ENCODE measurements at places on chromosomes 11 and 22. TPM values are rescaled to one million over a fixed set of nuclear protein-coding genes. Genes with fewer than 3 reads are reported as not detected.

The RFPL1 gene
- not detected for total RNA-seq

The SLC25A18 gene
- total RNA-seq = 2.2 TPM

The KLHL35 gene
- 0.89 TPM for total RNA-seq

The CAPN5 gene
- total RNA-seq = 2.5 TPM

The MEI1 gene
- 0.57 TPM for total RNA-seq

The OR4A16 gene
- total RNA-seq = not detected

The AIFM3 gene
- 0.52 TPM for total RNA-seq

The TBX10 gene
- 0.37 TPM for total RNA-seq

- DNase-seq = no peak
Observed at GRCh38 chr11:82675838-82676237, 57.8 kb downstream of the FAM181B start.

DNA sequence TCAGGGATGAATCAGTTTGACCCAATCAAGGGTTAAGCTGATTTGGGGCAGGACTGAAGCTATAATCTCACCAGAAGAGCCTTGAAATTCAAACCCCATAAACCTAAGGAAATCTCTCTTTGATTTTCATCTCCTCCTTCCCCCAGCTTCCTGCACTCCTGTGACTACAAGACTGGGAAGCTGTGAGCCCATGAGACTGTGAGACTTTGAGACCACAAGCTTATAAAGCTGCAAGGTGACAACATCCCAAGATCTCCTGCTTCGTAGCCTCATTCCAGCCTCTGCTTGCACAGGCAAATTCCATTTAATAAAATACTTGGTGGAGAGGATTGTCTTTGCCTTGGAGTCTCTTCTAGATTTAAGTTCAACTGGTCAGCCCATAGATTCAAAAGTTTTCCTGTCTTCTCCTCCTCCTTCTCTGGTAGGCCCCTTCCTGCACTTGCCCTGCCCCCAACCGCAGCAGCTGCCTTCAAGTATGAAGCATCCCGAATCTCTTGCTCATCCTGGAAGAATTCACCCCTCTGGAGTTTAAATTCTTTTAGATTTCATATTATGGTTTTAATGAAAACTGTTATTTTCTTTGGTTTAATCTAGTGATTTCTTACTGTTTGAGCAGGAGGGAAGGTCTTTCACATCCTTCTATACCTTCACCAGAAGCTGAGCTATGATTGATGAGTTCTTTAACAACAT is 42.1 kb downstream of the PAMR1 start:
- no peak for DNase-seq

DNA sequence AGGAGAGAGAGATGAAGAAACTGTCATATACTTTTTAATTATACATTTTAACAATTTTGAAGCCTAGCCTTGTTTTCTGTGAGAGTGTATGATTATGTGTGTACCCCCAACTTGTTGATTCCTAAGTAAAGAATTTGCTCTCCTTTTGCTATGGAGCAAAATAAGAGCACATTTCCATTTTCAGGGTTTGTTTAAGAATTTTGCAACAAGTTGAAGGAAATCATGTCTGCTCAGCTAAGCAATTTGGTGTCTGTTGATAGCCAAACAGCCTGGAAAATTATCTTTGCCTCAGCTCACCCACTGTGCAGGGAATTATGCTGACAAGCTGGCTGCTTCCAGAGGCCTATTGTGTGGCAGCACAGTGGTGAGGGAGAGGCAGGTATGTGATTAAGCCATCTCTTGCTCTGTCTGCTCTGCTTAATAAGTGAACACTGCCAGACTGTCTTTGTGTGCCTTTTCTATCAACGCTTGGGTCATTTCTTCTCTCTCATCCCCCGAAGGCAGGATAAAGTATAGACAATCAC is 135.1 kb upstream of the TTC12 start:
- no peak for DNase-seq

DNA sequence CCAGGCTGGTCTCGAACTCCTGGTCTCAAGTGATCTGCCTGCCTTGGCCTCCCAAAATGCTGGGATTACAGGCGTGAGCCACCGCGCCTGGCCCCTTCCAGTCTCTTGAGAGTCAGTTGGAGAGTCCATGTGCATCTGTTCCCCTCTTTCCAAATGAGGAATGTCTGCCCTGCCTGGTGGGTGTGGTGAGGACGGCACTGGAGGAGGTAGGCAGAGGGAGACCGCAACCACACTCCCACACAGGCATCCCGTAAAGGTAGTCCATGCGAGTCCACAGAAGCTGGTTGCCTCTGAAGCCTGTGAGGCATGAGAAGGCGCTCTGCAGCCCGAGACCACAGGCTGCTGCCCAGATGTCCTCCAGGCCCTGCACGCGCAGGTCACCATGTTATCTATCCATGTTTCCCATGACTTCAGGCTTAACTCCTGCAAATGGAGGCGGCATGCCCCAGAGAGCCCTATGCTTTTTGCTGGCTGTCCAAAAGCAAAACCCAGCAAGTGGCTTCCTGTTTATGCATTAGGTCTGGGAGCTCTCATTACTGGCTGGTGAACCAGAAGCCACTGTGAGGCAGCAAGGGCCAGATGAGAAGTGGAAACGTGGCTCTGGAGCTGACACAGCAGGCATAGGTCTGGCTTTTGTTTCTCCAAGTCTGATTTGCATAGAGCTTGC is 43.4 kb downstream of the GRIK4 start:
- no peak for DNase-seq

GRCh38 chr11:99534812-99535211 is 514.1 kb downstream of the CNTN5 start:
- no peak for DNase-seq

DNA sequence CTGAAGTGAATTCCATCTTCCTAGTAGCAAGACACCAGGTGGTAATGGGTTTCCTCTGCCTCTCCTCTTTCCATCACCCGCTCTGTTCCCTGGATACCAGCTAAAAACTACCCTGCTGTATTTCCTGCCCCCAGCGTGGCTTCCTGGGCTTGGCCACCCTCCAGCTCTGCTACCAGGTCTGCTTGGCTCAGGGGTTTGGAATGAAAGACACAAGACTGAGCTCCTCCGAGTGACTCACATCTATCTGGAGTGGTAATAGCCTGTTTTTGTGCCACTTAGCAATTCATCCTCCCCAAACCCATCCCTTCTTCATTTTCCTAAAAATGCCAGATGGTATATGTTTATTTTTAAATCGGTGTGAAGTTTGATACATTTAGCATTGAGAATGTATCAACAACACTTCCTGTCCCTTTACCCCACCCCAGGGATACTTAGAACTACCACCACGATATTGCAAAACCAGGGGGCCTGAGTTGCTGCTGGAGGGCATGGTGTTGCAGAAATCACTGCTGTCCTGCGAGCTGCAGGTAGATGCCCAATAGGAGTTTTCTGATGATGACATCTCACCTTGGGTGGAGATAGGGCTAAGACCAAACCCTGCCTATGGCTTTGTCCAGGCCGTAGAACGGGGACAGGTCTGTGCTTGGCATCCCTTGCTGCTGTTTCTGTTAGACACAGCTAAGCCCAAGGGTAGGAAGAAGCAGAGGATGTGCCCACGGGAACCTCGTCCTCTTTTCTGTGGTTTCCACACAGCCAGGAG is 7.5 kb upstream of the MICAL3 start:
- peak; percentile 49 for DNase-seq

DNA sequence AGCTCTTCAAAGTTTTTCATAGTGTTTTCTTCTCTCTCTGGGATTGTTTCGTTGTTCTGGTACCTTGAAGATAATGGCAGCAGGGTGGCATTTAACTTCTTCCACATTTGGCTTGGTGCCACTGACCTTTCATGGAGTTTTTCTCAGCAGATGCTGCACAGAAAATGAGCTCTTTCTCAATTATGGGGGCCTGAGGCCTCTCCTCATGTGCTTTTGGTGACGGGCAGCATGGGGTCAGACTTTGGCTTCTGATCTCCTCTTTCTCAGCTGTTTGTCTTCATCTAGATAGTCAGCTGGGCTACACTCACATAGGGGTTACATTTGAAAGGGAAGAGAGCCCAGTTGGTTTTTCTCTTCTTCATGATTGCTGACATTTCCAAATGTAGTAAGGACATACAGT is 76.3 kb downstream of the FAT3 start:
- no peak for DNase-seq

GRCh38 chr11:128933481-128934178 is 9.0 kb downstream of the TP53AIP1 start:
- DNase-seq = no peak

- no peak for DNase-seq
Observed at GRCh38 chr11:12274056-12274455, 103.3 kb upstream of the PARVA start.

- no peak for DNase-seq
Observed at GRCh38 chr11:69211540-69211919, 55.8 kb downstream of the SMIM38 start.

GRCh38 chr22:38397189-38398085 is 57.6 kb downstream of the KCNJ4 start:
- DNase-seq = peak; percentile 70

GRCh38 chr22:33405194-33405593 is 347.0 kb upstream of the SYN3 start:
- DNase-seq = peak; percentile 47

GRCh38 chr11:44923115-44923514 is 27.6 kb downstream of the TP53I11 start:
- DNase-seq = no peak

GRCh38 chr11:20003351-20003750 is 156.9 kb downstream of the DBX1 start:
- DNase-seq = no peak

GRCh38 chr22:48863965-48864528 is 963.6 kb downstream of the BRD1 start:
- no peak for DNase-seq

DNA sequence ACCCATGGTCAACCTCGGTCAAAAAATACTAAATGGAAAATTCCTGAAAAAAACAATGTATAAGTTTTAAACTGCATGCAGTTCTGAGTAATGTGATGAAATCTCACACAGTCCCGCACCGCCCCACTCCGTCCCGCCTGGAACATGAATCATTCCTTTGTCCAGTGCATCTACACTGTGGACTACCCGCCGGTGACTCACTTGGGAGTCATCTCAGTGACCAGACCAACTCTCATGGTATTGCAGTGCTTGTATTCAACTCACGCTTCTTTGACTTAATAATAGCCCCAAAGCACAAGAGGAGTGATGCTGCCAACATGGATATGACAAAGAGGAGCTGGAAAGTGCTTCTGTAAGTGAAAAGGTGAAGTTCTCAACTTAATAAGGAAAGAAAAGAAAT is 48.8 kb downstream of the ARHGAP32 start:
- DNase-seq = peak; percentile 70

DNA sequence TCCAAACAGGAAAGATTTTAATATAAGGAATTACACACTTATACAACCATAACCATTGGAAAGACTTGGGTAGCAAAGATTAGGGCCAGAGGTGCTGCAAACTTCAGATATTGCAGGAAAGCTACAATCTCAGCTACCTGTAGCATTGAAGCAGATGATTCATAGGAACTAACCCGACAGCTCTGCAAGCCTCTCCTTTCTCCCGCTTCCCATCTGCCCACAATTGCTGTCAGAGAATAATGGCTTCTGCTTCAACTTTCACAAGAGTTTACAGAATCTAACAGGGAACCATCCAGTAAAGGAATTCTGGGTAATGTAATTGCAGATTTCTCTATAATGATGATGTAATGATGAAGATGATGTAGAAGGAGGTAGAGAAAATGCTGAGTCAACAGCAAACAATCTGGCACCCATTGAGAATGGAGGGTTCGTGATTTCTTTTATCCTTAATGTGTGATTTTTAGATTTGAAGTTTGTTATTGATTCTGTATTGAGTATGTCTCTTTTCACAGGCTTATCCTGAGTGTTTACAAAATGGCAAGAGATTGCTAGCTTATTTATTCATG is 70.8 kb upstream of the USP47 start:
- no peak for DNase-seq

DNA sequence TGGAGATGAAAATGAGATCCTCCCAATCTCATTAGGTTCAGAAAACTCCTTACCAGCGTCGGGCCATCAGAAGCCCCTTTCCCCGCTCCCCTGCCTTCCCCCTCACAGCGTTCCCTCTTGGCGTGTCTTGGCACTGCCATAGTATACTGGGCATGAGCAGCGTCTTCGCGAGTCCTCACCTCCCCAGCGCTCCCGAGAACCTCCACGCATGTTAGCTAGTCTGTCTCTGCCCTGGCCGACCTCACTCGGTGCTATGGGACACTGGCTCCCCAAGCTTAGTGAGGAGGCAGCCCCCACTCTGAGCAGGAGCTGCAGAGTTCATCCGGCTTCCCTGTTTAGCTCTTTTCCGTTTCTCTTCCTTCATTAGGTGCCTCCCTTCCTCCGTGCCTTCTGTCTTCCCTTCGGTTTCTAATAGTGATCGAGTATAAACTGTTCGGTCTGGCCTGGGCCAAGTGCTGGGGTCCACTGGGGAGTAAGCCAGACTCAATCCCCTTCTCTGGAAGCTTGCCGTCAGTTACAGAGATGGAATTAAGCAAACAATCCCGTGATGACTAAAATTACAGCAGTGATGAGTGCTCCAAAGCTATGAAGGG is 63.8 kb upstream of the OPCML start:
- DNase-seq = no peak

GRCh38 chr11:20021212-20021611 is 139.1 kb downstream of the DBX1 start:
- no peak for DNase-seq

GRCh38 chr11:88352139-88352538 is 14.6 kb upstream of the CTSC start:
- no peak for DNase-seq

- no peak for DNase-seq
Observed at GRCh38 chr11:25927411-25927953, 404.4 kb upstream of the ANO3 start.
